ENCODE measurements at places on chromosomes 3 and 15.

DNA sequence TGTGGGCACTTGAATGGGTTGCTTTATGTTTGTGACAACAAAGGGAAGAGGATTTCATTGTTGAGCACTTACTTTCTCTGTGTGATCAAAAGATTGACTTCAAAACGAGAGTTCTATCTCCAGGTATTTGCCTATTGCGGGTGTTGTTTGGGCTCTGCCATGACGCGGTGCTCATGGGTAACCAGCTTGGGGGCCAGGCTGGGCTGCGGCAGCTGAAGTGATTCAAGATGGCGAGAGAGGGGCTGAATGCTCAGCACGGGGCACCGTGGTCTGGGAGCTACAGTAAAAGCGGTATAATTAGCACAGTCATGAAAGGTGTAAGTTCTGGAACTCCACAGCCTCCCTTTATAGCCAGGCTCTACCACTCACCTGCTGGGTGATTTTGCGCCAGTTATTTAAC is 31.0 kb upstream of the ADCY5 start:
- DNase-seq: no peak

- DNase-seq: no peak
Measured at GRCh38 chr3:149388531-149389417, 11.3 kb upstream of the TM4SF1 start.

- no peak for DNase-seq
Measured at GRCh38 chr3:148243609-148244008, 454.1 kb upstream of the AGTR1 start.

DNA sequence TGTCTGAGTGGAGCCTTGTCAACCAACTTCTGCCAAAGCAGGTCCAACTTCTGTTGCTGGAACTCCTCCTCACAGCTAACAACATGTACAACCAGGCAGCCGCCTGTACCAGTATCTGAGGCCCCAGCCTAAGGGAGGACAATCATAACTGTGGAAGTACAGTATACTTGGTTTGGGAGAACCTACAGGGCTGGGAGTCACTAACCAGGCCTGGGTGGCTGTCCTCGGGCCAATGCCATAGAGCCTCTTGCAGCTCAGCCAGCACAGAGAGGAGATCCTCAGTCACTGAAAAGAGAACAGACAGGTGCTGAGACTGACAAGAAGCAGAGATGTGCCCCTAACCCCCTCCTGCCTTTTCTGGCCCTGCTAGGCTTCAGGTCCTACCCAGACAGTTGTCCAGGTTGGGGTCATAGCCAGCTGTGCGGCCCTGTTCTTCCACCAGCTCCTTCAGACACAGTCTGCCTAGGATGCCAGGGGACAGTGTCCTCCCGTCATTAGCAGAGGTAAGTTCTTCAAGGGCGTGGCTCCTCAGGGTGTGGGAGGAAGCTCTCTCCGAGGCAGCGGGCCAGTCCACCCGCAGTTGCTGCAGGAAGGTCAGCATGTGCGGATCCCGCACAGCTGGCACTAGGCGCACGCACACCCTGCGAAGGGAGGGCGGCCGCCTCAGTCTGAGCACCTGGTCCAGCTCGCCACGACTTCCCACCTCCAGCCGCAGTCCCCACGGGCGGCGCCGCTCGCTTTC is 980 bp downstream of the DALRD3 start:
- no peak for DNase-seq

- no peak for DNase-seq
Measured at GRCh38 chr3:140832883-140833282, 108.8 kb upstream of the SLC25A36 start.

DNA sequence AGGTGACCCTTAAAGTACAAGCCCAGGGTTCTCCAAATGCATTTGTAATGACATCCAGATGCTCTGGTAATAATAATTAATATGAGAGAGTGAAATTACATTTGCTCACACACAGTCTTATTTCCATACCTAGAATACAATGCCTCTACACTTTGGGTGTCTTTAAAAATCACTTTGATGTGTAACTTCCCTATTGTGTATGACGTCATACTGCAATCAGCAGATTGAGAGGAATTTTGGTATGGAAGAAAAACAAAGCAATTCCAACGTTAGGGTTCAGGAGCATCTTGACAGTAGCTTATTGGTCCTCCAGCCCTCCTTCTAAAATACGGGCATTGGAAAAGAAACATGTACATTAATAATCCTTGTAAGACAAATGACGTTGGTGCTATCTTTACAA is 670.6 kb upstream of the ZNF385D start:
- no peak for DNase-seq

DNA sequence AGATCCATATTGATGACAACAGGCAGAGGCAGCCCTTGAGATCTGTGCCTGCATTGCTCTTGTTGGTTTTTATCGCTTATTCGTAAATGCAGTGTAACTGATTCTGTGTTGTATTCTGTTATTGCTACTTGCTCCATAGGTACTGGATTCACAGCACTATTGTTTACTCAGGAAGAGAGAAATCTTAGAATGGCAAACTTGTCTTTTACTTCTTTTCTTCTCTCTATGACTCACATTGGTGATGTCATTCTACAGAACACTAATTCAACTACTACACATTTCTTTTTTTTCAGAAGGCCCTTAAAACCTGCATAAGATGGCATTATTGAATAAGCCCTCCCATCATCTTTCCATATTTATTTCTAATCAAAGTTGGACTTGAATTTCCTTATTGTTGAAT is 201.0 kb upstream of the GBE1 start:
- DNase-seq: no peak

GRCh38 chr3:11914651-11915050 is 68.0 kb upstream of the TAMM41 start:
- no peak for DNase-seq

- DNase-seq: no peak
Measured at GRCh38 chr3:62101488-62101887, 271.9 kb downstream of the FEZF2 start.

DNA sequence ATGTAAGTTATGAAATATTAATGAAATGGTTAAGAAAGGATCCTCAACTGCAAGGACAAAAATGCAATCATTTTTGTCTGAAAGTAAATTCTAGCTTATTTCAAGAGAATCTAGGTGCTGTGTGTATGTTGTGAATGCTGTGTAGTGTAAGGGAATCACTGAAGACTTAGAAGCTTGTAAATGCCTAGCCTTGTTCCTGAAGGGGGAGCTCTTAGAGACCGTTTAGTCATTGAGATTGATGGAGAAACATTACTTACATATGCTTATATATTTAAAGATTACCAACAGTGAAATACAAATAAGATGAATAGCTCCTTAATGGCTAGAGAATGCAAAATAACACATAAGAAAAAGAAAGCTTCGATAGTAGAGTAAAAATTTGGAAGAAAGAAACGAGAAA is 67.9 kb downstream of the CNTN4 start:
- DNase-seq: no peak

DNA sequence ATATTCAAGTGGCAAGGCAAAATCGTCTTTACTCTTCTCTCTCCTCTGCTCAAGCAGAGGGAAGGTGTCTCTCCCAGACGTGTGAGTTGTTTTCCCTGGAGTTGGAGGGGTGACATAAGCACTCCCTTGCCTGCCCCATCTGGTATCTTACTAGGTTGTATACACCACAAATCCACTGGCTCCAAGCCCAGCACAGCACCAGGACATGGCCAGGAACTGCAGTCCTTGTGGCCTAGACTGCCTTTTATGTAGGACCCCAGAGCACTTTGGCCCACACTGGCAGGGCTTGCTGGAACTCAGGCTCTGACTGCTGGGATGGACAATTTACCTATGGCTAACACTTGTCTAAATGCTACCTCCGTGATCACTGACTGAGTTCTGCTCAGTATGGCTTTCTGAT is 34.0 kb downstream of the DZIP3 start:
- no peak for DNase-seq

GRCh38 chr15:62301993-62302675 is 137.0 kb upstream of the C2CD4B start:
- no peak for DNase-seq

DNA sequence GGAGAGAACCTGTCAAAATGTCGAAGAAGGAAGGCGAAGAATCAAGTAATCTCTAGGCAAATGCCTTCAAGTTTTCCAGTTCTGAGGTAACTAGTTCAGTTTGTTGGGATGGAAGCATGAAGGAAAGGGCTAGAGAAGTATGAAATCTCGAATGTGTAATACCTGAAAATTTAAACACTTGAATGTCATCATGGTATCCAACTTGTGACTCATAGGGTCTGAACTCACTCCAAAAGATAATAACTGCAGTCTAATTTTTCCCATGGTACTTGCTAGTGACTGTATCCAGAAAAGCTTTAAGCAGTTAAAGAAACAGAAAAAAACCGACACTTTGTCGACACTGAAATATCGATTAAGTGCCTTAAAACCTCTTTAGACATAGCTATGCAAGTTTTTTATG is 102.9 kb upstream of the CHRM5 start:
- no peak for DNase-seq

Measured in natural killer cell (primary cell).